Stimulated activated CD8-positive, alpha-beta memory T cell treated with anti-CD3 and anti-CD28 coated beads, Interleukin-15, amount 100 ng/mL, for 48 hours (primary cell): ENCODE measurements at places on chromosomes 1 and 21.

DNA sequence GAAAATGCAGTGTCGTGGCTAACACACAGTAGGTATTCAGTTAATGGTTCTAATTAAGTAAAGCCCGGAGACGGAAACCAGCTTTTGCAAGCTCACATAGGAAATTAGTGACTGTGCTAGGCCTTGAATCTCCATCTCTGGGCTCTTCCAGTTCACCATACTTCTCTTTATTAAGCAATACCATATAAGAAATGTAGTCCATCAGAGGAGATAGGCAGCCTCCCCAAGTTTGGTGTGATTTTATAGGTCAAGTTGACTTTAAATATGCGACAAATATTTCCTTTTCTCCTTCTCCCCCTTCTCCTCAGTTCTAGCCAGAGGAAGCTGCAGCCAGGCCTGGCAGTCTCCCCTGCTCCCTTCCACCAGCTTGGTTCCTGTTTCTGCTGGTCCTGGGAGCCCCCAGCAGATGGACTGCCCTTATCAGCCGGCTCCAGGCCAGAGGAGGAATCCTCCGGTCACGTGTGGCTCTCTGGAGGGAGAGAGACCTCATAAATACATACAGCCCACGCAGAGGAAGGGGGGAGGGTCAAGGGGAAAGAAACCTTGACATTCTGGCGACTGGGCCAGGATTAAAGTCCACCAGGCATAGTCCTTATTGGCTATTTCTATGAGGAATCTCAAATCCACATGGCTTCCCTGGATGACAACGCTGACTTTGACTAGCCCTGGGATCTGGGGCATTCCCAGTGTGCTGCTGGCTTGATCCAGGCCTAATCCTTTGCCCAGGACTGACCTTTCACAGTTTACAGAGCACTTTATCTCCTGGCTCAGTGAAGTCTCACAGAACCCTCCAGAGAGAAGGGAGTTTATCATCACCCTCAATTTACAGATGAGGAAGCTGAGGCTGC lies 115.1 kb upstream of the JUN start:
- no peak for DNase-seq

- DNase-seq, result no peak
These were observed 1.2 kb upstream of the CD1D start for GRCh38 chr1:158179301-158180041.

GRCh38 chr1:113947388-113948107 lies 18.4 kb downstream of the HIPK1 start:
- no peak for DNase-seq

DNA sequence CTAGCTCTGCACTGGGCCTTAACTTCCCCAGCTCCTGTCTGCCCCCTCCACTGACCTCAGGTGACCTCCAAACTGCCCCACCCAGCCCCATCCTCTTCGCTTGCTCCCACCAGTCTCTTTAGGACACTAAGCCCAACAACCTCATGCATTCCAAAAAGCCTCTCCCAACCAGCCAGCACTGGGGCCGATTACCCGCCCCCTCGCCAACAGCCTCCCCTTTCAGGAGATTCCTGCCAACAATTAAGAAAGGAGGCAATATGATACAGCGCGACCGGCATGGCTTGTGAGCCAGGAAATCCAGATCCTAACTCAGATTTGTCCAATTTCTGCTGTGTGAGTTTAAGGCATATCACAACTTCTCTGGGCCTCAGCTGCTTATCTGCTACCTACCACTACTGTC lies 14.7 kb downstream of the KANK4 start:
- no peak for DNase-seq

DNA sequence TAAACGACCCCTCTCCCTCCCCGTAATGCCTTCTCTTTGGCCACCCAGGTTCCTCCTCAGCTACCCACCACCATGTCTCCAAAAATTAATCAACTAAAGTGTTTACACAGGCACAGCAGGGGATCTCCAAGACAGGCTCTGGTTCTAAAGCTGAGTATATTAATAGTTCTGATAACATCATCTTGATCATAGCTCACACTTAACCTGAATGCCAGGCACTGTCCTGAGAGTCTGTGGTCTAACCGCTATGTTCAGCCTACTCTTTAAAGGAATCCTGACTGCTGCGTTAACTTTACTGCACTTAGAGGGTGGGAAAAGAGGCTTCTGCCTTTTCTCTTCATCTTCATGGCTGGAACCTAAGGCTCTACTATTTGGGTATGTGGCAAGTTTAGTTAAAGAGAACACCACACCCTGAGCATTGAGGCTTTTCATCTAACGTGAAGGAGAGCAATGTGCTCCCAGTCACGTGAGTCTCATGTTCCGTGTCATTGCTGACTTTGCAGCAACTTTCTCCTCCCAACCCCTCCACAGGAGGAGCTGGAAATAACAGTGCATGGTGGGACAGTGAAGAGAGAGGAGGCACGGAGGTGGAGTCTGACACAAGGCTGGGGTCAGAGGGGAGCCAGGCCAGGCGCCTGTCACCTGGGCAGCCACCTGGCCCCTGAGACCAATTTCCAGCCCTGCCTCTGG lies 86.4 kb downstream of the FAM78B start:
- no peak for DNase-seq

- no peak for DNase-seq
These were observed 19.8 kb upstream of the UBXN10 start for GRCh38 chr1:20166051-20166450.

- no peak for DNase-seq
These were observed 10.7 kb upstream of the COL16A1 start for GRCh38 chr1:31714442-31715086.

GRCh38 chr1:86795316-86795715 lies 90.9 kb downstream of the SH3GLB1 start:
- DNase-seq, result no peak

GRCh38 chr1:95384567-95384966 lies 150.6 kb downstream of the RWDD3 start:
- DNase-seq, result peak; percentile 1

- no peak for DNase-seq
These were observed 80.8 kb downstream of the PIK3CD start for GRCh38 chr1:9732123-9732971.

- DNase-seq, result no peak
These were observed 21.1 kb upstream of the SUMO3 start for GRCh38 chr21:44838951-44839350.

- DNase-seq, result no peak
These were observed 42.2 kb downstream of the GIPC2 start for GRCh38 chr1:78088015-78088414.

DNA sequence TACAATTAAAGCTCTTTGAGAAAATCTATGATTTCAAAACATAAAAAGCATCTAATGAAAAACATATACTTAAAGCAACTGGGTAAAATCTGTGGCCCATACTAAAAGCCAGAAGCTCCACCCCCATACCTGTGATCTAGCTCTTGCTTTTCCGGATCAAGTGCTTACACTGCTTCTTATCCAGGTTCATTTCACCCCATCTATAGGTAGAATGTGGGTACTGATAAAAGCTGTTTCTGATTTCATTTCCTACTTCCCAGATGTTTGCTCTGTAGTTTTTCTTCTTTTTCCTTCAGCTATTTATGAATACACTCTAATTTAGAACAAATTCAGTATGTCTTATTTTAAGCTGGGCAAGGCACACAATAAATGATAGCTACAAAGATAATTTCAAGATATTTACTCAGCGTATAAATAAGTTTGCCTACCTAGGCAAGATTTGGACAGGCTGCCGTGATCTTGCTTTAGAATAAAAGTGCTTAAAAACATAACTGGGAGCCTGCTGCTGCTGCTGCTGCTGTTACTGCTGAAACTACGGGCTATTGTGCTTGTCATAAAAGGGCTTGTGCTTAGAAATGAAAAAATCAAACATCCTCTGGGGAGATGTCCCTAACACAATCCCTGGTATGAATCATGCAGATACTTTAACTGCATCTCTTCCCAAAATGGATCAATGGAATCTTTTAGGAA lies 2.1 kb downstream of the SIPA1L2 start:
- DNase-seq, result no peak

DNA sequence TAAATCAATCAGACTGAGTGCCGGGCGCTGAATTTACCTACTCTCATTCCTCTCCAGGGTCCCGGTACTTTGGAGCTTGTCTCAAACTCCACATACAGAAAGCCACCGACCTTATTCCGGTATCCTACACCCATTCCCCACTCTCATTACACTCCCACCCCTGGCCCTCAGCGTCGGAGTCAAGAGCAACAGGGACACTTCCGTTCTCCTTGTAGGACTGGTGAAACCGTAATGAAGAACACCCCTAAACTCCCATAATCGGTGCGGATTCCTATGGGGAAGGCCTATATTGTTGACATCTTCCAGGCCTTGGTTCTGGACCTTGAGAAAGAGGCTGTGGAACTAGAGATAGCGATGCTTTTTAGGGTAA lies 798 bp downstream of the ZBED6 start:
- peak; percentile 5 for DNase-seq

- no peak for DNase-seq
These were observed 11.0 kb upstream of the NPPB start for GRCh38 chr1:11869650-11870207.

- DNase-seq, result no peak
These were observed 19.7 kb upstream of the CHI3L1 start for GRCh38 chr1:203206129-203206687.

GRCh38 chr1:210434223-210434622 lies 105.5 kb downstream of the HHAT start:
- no peak for DNase-seq

DNA sequence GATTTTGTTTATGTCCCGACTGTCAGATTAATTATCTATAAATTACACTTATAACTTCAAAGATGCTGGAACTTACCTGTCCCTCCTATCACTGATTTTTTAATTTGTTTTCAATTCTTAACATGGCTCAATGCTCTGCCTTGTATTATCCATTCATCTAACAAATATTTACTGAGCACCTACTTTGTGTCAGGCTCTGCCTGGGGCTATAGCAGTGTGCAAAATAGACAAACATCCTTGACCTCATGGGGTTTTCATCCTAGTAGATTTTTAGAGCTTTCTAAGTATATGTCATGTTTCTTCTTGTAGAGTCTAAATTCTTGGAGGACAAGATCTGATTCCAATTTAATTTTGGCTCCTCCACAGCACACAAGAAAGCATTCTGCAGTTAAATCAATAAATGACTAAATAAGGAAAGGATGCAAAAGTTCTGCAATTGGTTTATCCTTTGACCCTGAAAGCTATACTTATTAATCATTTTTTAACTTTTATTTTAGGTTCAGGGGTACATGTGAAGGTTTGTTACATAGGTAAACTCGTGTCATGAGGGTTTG lies 10.8 kb upstream of the SMYD2 start:
- DNase-seq, result no peak

DNA sequence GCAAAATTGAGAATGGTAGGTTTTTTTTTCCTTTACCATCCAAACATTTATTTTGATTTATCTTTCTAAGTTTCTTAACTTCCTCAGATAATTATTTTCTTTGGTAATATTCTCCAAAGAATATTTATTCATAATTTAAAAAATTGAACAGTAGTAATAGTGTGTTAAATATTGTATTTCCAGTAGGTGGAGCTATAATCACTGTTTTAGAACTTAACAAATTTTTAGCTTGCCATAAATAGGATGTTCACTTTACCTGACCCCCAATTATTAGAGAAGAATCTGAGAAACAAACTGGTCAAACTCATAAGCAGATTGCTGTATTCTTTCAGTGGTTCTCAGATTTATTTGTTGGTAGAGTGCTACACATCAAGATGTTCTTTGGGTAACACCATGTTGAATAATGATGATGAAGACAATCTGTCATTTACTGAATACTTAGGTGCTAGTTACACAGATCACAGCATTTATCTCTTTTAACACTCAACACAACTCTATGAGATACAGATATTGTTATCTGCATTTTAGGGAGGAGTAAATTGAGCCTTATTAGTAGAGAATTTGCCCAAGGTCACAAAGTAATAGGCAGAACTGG lies 82.4 kb upstream of the GPR88 start:
- no peak for DNase-seq

DNA sequence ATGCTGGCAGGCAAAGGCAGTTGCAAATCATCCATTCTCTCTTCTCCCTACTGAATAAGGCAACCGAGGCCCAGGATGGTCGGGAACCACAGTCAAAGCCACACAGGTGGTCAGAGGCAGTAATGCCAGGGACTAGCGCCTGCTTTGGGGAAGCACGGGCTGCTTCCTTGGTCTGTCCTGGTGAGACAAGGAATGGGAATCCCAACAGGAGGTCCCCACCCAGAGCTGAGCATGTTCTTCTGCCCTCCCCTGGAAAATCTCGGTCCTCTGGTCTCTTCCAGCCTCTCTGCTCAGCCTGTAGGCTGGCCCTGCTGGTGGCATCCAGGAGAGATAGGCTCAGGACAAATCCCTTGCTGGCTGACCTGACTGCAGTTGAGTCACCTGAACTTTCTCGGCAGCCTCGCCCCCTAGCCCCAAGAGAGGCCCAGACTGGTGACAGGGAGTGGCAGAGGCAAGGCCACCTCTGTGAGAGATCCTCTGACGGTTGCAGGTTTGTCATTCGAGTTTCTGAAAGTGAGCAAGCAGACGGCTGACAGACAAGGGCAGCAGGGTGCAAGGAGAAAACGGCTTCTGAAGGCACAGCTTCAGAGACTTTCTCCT lies 5.8 kb downstream of the OLIG1 start:
- DNase-seq, result no peak

GRCh38 chr1:20076710-20077461 lies 6.9 kb downstream of the PLA2G5 start:
- DNase-seq, result no peak

- no peak for DNase-seq
These were observed 19.1 kb upstream of the NCF2 start for GRCh38 chr1:183609313-183609712.

DNA sequence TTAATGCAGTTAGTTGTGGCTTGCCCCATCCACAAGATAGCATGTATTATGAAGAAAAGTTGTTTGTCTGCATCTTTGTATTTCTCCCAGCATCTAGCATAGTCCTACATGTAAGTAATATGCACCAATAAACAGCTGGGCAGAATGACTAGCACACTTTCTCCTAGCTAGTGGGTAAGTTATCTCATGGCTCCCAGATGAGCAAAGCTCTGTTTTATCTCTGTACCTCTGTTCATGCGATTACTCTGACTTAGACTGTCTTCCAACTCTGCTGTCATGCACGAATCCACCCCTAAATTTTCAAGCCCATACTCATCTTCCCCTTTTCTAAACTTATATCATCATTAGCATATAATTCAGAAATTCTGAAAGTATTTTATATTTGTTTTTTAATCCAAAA lies 37.5 kb upstream of the KCTD3 start:
- DNase-seq, result no peak

GRCh38 chr1:213269829-213270228 lies 218.8 kb downstream of the RPS6KC1 start:
- DNase-seq, result no peak

- DNase-seq, result peak; percentile 32
These were observed 479 bp downstream of the POGK start for GRCh38 chr1:166839600-166840308.

GRCh38 chr1:82843876-82844275 lies 1043.1 kb downstream of the ADGRL2 start:
- DNase-seq, result no peak

DNA sequence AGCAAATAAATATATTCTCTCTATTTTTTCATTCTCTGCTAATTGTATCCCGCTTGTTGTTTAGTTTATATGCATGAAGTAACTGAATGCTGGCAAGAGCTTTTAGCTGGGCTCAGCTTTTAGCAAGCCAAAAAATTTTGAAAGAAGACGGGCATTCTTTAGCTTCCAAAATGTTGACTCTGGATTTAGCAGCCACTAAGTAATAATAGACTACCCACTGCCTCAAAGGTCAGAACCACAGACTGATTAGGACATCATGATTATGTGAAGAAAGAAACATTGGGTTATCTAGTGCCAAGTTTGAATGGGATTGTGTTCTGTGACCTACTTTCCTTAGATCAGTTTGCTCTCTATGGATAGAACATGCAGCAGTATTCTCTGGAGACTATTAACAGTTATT lies 80.3 kb upstream of the DPH5 start:
- no peak for DNase-seq

- DNase-seq, result no peak
These were observed 80.2 kb downstream of the LRRC8D start for GRCh38 chr1:89900791-89901708.
